ENCODE measurements at places on chromosomes 11 and 22. TPM values are rescaled to one million over a fixed set of nuclear protein-coding genes. Genes with fewer than 3 reads are reported as not detected.
A peak's percentile ranks its signal among the peaks of the same experiment; 100 is the strongest.

CCDC81 gene
- total RNA-seq = 0.52 TPM

KCNQ1OT1 gene
- 5.2 TPM for total RNA-seq

TNRC6B gene
- 47.2 TPM for total RNA-seq

SLC25A18 gene
- total RNA-seq = 0.98 TPM

GRCh38 chr11:114073007-114073827 is 13.7 kb downstream of the ZBTB16 start:
- no peak for DNase-seq
- H3K27ac ChIP-seq = peak overlapping the region; percentile 34
- H3K36me3 ChIP-seq = peaks cover 54% of the 10 kb centered on the region
- peak overlapping the region; percentile 38 for H3K4me3 ChIP-seq

GRCh38 chr22:22329792-22330191 is 85.2 kb downstream of the VPREB1 start:
- DNase-seq = no peak
- H3K4me3 ChIP-seq = no peak overlapping the region
- no peaks in the 10 kb centered on the region for H3K4me1 ChIP-seq
- no peaks in the 10 kb centered on the region for H3K36me3 ChIP-seq

- H3K4me1 ChIP-seq = peaks cover 27% of the 10 kb centered on the region
- peak overlapping the region; percentile 61 for H3K27ac ChIP-seq
- H3K4me3 ChIP-seq = peak overlapping the region; percentile 83
- no peaks in the 10 kb centered on the region for H3K36me3 ChIP-seq
- peaks cover 10% of the 10 kb centered on the region for H3K27me3 ChIP-seq
Observed at GRCh38 chr11:45664376-45665205, 831 bp downstream of the CHST1 start.

DNA sequence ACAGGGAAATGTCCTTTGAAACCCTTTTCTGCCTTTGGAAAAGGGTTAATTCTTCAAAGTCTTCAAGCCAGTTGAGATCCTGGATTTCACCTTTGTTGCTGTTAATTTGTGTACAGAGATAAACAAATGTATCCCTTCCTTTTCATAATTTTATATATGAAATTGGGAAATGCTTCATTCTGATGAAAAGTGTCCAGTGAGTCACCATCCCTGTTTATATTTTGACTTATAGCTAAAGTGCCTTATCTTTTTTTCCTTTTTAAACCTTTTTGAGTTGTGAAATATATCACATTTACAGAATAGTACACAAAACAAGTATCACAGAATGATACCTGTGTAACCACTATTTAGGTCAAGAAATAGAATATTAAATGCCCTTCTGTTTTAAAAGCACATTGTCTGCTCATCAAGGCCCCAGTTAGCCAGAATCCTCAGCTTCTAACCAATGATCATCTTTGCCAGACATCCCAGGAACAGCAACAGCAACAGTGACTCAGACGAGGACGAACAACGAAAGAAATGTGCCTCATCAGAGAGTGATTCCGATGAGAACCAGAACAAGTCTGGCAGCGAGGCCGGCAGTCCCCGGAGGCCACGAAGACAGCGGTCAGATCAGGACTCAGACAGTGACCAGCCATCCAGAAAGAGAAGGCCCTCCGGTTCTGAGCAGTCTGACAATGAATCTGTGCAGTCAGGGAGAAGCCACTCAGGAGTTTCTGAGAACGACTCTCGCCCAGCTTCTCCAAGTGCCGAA is 27.3 kb downstream of the CTR9 start:
- no peaks in the 10 kb centered on the region for H3K27me3 ChIP-seq
- peaks cover 34% of the 10 kb centered on the region for H3K36me3 ChIP-seq
- DNase-seq = no peak
- no peaks in the 10 kb centered on the region for H3K4me1 ChIP-seq
- peak overlapping the region; percentile 18 for H3K27ac ChIP-seq
- H3K4me3 ChIP-seq = no peak overlapping the region

- no peaks in the 10 kb centered on the region for H3K27me3 ChIP-seq
- no peak for DNase-seq
- H3K27ac ChIP-seq = no peak overlapping the region
- H3K4me3 ChIP-seq = no peak overlapping the region
- no peaks in the 10 kb centered on the region for H3K36me3 ChIP-seq
Observed at GRCh38 chr11:22832315-22833015, 2.9 kb upstream of the SVIP start.

GRCh38 chr11:115153135-115153534 is 351.1 kb downstream of the CADM1 start:
- DNase-seq = no peak
- no peaks in the 10 kb centered on the region for H3K36me3 ChIP-seq
- H3K4me3 ChIP-seq = no peak overlapping the region
- H3K27me3 ChIP-seq = no peaks in the 10 kb centered on the region
- no peak overlapping the region for H3K27ac ChIP-seq

DNA sequence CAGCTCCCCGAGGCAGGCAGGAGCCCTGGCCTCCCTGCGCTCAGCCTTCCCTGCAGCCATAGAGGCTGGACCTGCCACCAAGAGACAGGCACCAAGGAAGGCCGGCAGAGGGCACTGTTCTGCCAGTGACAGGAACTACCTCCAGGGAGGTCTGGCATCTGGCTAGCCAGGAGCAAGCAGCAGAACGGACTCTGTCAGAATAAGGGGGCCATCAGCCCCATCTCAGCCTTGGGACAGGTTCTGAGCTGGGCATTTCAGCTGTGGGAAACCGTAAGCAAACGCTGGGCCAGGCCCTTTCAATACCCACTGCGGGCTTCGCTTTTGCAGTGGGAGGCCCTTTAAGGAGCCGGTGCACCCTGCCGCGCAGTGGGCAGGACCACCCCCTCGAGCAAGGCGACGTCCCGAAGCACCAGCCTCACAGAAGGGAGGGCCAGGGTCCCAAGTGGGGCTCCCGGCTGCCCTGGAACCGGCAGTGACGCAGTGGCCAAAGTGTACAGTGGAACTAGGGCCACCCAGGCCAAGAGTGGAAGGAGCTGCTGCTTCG is 18.2 kb downstream of the IFT27 start:
- no peaks in the 10 kb centered on the region for H3K27me3 ChIP-seq
- no peak for DNase-seq
- H3K27ac ChIP-seq = no peak overlapping the region
- peaks cover 7% of the 10 kb centered on the region for H3K4me1 ChIP-seq
- no peak overlapping the region for H3K4me3 ChIP-seq
- peaks cover 6% of the 10 kb centered on the region for H3K36me3 ChIP-seq

DNA sequence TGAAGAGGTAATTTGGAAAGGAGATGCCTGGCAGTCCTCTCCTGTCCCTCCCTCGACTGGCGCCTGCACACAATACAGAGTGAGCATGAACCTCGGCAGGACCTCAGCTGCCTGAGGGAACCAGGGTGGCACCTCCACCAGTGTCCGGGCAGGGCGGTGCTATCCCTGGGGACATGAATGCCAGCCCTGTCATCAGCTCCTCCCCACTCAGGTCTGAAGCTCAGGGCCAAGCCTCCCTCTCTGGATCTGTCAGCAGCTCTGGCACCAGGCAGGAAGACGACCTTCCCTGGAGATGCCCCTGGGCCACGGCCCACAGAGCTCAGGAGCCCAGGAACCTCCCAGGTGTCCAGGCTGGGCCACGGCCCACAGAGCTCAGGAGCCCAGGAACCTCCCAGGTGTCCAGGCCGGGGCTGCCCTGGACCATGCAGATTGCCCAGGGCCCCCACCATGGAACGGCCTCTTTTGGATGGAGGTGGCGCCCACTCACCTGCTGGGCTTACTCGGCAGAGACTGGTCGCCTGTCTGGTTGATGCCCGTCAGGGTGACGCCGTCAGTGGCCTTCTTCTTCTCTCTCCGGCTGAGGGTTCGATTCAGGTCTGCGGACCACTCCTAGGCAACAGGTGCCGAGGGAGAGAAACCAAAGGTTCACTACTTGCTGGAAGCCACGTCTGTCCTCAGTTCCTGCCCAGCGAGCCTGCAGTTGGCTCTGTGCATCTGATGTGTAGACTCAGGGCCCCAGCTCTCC is 21.7 kb upstream of the ARFGAP3 start:
- H3K27me3 ChIP-seq = no peaks in the 10 kb centered on the region
- DNase-seq = no peak
- H3K4me3 ChIP-seq = no peak overlapping the region
- no peaks in the 10 kb centered on the region for H3K4me1 ChIP-seq
- no peak overlapping the region for H3K27ac ChIP-seq

DNA sequence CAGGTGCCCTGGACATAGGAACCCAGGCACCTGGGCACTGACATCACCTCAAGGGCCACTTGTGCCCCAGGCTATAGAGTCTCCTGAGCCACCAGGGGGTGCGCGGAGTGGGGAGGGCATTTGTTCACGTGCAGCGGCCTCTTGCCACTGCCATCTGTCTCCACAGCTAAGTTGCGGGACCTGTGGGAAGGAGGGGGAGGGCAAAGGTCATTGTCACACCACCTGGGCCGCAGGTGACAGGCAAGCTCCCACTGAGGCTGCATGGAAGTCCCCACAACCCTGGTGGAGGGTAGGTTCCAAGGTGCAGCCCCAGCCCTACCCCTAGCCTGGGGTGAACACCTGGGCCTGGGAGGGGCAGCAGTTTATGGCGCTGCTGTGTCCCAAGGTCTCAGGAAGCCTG is 79.5 kb downstream of the PIWIL3 start:
- H3K27ac ChIP-seq = peak overlapping the region; percentile 79
- no peaks in the 10 kb centered on the region for H3K36me3 ChIP-seq
- no peak for DNase-seq

DNA sequence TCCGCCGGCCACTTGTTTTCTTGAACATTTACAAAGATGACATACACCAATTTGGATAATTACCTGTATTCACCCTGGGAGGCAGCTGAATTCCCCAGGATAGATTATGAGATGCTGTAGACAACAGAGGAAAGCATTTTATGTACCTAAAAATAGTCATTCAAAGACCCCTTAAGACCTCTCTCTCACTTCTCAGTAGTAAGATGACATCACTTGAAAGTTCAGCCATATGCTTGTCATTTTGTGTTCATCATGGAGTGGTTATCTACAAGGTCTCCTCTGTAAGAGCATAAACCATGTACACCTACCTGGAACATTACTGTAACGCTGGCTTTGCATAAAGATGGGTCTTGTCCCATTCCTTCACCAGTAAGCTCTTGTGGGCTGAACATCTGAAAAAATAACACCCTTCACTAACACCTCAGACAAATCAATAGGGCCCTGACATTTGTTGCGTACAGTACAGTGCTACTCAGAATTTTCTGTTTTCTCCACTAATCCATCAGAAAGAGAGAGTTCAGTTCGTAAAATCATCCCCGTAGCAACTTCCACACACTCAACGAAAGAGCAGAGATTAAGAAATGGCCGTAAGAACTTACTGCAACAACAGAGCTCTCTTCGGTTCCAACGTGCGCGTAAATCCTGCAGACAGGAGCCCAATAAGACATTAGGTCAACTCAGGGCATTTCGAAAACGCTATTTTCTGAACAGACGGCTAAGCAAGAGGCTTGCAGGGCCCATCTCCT is 15.6 kb upstream of the WDR74 start:
- H3K36me3 ChIP-seq = peaks cover 25% of the 10 kb centered on the region
- H3K27ac ChIP-seq = peak overlapping the region; percentile 64
- H3K4me3 ChIP-seq = peak overlapping the region; percentile 58
- H3K27me3 ChIP-seq = no peaks in the 10 kb centered on the region
- peaks cover 34% of the 10 kb centered on the region for H3K4me1 ChIP-seq

All from upper lobe of left lung (tissue), 6 donors.